Activated CD8-positive, alpha-beta memory T cell treated with anti-CD3 and anti-CD28 coated beads, Interleukin-2, amount 50 U/mL, for 4 hours (primary cell): ENCODE measurements at places on chromosomes 2 and 18.

DNA sequence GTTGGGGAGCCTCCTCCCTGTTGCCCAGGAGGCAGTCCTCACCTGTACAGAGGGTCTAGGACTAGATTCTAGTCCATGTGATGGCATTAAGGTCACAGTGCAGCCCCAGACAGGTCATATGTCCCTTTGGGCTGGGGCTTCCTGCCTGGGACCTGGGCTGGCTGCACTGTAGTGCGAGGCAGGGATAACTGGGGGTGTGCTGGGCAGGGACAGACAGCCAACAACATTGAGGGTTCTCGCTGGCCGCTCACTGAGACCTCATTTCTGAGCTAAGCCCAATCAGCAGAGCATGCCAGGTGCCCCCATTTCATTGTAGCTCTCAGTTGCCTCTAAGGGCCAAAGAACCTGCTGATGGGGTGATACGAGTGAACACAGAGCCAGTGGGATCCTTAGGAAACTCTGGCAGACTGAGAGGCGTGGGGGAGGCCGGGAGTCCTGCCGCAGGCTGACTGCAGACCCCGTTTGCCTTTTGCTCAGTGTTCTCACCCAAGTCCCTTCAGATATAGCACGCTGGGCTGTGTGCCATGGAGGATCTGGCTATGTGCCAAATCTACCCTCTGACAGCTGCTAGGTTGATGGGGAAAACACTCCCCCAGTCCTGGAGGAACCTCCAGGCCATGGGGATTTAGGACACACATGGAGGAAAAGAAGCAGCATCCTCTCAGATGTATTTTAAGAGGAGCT is 51.9 kb downstream of the DYSF start:
- DNase-seq: no peak

DNA sequence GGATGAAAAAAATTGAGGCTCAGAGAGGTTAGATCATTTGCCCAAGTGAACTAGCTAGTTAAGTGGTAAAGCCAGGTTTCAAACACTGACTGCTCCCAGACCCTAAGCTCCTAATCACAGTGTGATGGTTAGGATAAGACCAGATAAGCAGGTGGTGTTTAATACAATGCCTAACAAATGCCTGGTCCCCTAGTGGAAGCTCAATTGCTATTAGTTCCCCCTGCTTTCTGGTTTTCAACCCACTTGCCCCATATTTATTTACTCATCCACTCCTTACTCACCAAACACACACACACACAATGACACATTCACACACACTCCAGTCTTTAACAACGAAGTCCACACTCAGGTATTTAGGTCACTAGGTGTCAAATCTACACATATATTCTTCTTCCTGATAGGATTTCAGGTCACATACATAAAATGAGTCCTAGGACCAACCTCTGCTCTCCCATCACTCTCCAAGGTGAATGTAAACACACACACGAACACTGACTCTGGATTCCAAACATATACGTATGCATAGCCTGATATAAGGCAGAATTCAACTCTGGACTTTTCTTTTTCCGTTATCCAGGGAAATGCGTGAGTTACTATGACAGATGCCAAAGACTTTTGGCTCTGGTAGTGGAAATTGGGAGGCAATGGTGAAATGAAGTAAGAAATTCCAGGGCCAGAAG is 73.6 kb upstream of the TSPYL6 start:
- no peak for DNase-seq

GRCh38 chr2:225041207-225041850 is 939 bp downstream of the DOCK10 start:
- peak; percentile 58 for DNase-seq

GRCh38 chr18:34806527-34806926 is 96.4 kb downstream of the DTNA start:
- DNase-seq: no peak

- no peak for DNase-seq
Observed at GRCh38 chr2:128663371-128664050, 344.8 kb upstream of the HS6ST1 start.

GRCh38 chr2:136376798-136377211 is 258.9 kb upstream of the CXCR4 start:
- no peak for DNase-seq

GRCh38 chr2:96485751-96486651 is 19.2 kb downstream of the NEURL3 start:
- peak; percentile 77 for DNase-seq

DNA sequence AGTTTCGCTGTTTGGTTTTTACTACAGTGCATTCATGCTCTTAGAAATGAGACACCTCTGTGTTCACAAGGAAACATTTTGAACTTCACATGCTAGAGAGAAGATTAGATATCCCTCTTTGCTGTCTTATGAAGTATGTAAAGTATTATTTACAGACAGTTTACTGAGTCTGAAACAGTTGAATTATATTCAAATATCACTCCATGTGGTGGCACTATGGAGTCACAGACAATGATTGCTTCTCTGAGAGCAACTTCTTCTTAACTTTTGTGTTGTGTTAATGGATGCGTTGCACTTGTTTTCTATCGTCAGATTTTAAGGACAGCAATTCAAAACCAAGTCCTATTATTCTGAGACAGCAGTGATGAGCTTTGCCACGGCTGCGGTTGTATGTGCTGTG is 823.6 kb downstream of the GALR1 start:
- no peak for DNase-seq
